Tongue (tissue), 3 donors: ENCODE measurements at places on chromosomes 7 and 10.

GRCh38 chr7:143493751-143494150, 16.1 kb downstream of the TAS2R41 start:
- DNase-seq, result no peak

DNA sequence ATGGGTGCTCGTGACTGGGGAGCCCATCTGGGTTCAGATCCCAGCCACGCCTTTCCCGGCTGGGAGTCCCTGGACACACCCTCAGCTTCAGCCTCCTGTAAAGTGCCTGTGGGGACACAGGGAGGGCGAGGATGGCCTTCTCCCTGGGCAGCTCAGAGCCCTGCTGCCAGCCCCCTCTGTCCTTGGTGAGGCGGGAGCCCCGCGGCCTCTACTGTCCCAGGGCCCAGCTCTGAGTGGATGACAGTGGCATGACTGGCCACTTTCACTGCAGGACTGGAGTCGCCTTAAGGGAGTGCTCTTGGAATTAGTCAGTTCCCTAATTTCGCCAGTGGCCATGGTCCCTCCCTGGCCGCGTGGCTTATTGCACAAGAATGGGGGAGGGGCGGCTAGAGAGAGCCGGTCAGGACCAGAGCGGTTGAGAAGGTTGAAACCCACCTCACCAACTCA, 4.6 kb downstream of the BRI3 start:
- no peak for DNase-seq

DNA sequence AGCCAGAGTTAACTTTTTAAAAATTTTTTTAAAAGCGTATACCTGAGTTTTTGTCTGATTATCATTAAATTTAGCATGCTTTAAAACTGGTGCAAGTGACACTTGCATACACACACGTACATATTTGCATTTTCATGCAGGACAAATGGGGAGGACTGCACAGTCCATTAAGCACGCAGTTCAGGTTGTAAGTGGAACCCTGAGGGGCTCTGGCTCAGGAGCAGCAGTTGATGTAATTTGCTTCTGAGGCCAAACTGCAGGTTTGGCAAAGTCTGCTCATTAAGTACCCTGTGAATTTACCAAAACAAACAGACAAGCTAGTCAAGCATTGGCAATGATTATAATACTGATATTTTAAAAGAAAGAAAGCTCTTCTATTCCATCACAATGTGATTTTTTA, 215.8 kb upstream of the PFKP start:
- no peak for DNase-seq

GRCh38 chr7:102431617-102432298, 1.6 kb upstream of the ORAI2 start:
- peak; percentile 16 for DNase-seq

DNA sequence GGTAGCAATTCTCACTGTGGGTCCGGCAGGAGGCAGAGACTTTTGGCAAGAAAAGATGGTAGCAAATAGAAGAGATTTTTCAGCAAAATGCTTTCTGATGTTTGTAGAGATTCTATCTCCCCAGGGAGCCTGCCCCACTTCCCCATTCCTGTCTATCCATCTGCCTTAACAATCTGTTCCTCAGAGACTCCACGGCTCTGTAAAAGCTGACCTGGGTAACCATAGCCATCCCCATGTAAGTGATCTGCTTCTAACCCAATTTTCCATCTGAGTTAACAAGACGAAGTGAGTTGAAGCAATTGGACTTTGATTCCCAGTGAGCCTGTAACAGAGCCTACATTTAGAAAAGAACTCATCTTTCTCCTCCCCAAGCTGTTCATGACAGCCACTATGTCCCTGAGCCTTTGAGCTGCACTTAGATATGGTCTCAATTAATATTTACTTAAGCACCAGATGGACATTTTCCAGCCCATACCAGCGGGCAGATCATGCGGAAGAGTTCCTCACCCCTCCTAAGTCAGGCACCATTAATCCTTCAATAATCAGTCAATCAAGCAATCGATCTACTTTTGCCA, 896.1 kb downstream of the CCSER2 start:
- no peak for DNase-seq

- DNase-seq, result no peak
Observed at GRCh38 chr10:100779329-100779728, 33.9 kb downstream of the PAX2 start.

GRCh38 chr7:120028636-120029035, 244.3 kb upstream of the KCND2 start:
- DNase-seq, result no peak

DNA sequence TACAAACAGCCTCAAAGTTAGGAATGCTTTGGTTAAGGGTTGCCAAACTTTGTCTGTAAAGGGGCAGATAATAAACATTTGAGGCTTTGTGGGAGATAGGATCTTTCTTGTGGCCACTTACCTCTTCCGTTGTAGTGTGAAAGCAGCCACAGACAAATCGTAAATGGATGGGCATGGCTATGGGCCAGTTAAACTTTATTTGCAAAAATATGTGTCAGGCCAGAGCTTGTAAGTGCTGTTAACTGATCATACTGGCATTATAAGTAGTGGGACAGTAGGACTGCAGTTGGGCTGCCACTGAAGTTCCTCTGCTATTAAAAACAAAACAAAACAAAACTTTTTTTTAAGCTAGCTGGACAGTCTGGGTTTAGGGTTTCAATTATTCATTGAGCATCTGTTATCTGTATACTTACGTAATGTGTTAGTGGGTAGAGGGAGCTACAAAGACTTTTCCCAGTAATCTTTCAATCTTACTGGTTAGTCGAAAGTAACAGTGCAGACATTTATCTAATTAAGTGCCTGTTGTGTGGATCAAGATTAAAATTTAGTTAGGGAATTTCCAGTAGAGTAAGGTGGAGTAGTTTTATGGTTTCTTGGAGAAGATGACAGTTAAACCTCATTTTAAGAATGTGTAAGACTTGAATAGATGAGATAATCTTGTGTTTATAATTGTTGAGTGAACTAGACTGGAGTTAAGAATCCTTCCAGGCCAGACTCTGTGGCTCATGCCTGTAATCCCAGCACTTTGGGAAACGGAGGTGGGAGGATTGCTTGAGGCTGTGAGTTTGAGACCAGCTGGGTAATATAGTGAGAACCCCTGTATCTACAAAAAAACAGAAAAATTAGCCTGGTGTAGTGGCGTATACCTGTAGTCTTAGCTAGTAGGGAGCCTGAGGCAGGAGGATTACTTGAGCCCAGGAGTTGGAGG, 100.1 kb downstream of the BTRC start:
- DNase-seq, result no peak

- DNase-seq, result no peak
Observed at GRCh38 chr7:44729949-44730590, 18.6 kb upstream of the ZMIZ2 start.

DNA sequence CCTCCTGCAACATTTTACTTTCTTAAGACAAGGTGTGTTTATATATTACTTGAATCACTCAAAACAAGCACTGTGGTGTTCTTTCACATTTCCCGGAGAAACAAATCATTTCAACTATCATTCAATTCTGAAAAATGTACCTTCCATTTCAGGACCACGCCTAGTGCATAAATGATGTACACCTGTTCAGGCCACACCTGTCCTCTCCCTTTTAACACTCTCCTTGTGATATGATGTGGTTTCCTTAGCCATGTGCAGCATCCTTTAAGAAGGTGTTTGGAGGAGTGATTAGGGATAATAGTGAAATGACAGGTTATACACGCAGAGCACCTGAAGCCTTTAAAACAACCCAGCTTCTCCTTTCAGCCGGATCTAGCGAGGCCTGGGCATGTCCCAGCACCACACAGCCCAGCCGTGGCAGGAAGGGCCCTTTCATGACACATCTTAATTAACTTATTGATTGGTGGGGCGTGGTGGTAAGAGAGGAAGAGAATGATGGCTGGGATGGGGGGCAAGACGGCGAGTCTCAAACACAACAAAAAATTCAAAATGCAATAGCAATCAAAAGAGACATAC, 26.9 kb downstream of the ABLIM1 start:
- peak; percentile 14 for DNase-seq

DNA sequence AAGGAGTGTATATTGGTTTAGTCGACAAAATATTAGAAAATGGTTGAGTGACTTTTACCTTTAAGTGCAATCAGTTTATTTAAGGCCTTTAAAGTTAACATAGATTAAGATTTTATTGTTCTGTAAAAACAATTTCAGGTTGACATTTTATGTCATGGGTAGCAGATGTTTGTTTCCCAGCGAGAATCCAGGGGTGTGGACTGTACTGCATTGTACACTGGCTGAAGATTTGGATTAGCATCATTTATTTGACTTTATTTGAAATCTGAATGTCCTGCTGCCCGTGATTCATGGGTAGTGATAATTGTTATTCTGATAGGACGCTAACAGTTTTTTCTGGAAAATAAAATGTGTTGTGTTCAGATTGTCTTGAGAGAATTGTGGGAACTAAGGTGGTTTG, 39.3 kb downstream of the RBM33 start:
- no peak for DNase-seq

- DNase-seq, result no peak
Observed at GRCh38 chr10:32981760-32982159, 23.7 kb upstream of the ITGB1 start.

- DNase-seq, result no peak
Observed at GRCh38 chr7:25186436-25186835, 41.9 kb downstream of the NPVF start.

GRCh38 chr10:44284198-44285084, 100.5 kb downstream of the CXCL12 start:
- no peak for DNase-seq

- no peak for DNase-seq
Observed at GRCh38 chr10:126063353-126063791, 167.0 kb downstream of the FANK1 start.

DNA sequence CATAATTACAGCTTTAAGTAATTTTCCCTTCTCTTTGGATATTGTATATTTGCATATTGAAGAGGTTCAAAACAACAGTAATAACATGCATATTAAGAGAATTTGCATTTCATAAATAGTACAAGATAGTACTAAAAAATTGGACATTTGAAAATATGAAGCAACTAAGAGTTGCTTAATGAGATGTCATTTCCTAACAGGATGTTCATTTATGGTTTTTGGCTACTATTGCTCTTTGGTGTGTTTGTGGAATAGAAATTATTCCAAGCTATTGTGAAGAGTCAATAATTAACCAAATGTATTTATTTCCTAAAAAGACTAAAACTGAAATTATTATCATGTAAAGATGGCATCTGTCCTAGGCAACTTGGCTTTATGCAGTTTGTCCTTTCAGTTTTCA, 4.1 kb upstream of the SGCE start:
- no peak for DNase-seq
